ENCODE measurements at places on chromosomes 11 and 22. TPM values are rescaled to one million over a fixed set of nuclear protein-coding genes. Genes with fewer than 3 reads are reported as not detected.

GRCh38 chr11:66421492-66422205 lies 814 bp downstream of the NPAS4 start:
- DNase-seq = peak; percentile 99

DNA sequence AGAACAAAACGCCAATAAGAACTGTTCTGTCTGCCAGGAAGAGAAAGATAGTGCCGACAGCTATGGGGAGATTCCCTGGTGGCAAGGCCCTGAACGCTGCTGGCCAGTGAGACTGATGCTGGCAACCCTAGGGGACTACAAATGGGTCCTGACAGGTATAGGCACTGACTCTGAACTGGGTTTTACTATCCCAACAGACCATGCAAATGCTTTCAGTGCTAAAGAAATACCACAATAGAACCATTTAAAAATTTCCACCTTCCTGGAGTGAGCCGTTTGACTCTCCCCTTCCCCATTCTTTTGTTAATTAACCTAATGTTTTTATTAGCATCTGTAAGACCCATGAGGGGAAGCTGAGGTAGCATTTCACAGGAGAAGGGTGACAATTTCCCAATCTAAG lies 25.7 kb downstream of the USP28 start:
- DNase-seq = no peak

DNA sequence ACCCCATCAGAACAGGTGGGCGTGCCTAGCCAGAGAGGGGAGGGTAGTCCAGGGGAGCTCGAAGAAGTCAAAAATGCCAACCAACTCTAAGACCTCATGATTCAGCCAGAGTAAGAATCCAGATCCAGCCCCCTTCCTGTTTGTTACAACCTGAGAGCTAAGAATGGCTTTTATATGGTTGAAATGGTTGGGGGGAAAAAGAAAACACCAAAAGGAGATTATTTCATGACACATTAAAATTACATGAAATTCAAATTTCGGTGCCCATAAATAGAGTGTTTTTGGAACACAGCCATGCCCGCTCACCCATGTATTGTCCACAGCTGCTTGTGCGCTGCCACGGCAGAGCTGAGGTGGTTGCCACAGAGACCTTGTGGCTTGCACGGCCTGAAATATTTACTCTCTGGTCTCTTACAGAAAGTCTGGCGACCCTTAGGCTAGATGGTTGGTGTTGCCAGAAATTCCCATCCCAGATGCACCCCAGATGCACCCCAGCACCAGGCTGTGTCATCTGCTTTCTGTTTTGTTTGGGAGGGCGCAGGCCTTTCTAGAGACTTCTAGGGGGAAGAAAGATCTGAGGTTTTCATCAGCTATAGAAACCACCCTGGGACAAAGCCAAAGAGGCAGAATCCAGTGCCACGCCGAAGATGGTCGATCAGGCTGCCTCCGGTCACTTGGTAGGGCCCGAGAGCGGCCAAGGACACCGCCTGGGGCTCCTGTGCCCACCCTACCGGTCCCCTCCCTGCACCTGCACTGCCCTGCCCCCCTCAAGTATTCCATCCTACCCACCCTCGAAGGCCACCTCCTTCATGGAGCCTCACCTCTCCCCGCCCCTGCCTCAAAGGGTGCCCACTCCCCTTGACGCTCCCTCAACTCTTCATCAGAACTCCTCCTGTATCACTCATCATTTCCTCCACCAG lies 80.2 kb downstream of the DSCAML1 start:
- no peak for DNase-seq

GRCh38 chr11:57391111-57391510 lies 661 bp upstream of the PRG2 start:
- no peak for DNase-seq

GRCh38 chr22:36643033-36643432 lies 60.5 kb downstream of the CACNG2 start:
- DNase-seq = no peak

- DNase-seq = no peak
These were observed 11.7 kb downstream of the SEC14L3 start for GRCh38 chr22:30460147-30460546.

- DNase-seq = no peak
These were observed 43.2 kb upstream of the OVCH2 start for GRCh38 chr11:7749456-7749855.

DNA sequence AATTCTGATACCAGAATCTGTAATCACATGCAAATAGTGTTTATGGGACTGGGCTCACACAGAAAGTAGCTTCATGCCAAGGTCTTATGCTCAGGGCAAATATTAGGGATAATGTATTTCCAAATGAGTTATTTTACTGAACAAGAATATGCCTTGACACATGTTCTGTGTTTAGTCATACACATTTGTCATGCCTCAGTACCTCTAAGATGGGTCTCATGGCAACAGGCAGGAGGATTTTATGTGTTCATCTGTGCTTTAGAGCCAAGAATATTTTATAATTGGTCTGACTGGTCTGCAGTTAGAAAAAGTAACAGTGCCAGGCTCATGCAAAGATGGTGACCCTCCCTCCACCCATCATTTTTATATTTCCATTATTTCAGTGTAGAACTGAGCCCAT lies 49.1 kb downstream of the JAM3 start:
- DNase-seq = no peak

DNA sequence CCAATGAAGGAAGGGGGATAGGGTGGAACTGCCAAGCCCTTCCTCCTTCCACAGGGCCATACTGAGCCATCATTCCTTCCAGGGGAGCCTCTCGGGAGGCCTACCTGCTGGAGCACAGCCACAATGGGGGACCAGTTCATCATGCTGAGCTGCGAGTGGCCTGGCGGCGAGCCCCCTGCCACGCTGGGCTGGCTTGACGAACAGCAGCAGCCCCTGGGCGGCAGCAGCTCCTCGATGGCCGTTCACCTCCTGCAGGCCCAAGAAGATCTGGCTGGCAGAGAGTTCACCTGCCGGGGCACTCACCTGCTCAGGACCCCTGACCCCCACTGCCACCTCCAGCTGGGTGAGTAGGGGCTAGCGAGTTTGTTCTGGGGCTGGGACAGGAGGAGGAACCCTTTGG lies 5.9 kb downstream of the VSIG10L2 start:
- DNase-seq = no peak

GRCh38 chr11:94700622-94701021 lies 67.5 kb upstream of the AMOTL1 start:
- no peak for DNase-seq

GRCh38 chr11:126415128-126415527 lies 59.6 kb downstream of the ST3GAL4 start:
- DNase-seq = peak; percentile 94

- no peak for DNase-seq
These were observed 373.5 kb downstream of the GUCY1A2 start for GRCh38 chr11:106644824-106645223.

- DNase-seq = peak; percentile 68
These were observed 75.6 kb upstream of the APOA1 start for GRCh38 chr11:116913000-116913399.

DNA sequence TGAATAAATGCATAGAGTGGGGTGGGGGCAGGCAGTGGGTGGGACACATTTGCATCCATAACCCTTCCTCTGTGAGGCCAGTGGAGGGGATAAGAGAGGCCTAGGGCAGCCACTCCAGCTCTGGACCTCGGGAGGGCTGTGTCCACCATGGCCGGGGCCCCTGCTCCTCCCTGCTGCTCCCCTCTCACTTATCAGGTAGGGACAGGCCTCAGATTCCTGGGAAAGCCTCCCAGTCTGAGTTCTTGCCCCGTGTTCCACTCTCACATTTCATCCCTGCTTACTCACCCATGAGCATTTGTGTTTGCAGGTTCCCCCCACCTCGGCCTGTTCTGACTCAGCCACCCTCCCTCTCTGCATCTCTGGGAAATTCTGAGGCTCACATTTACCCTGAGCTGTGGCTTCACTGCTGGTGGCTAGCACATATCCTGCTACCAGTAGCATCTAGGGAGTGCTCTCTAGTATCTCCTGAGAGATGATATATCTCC lies 128.7 kb upstream of the TOP3B start:
- DNase-seq = peak; percentile 93

- DNase-seq = peak; percentile 62
These were observed 961 bp downstream of the SUSD2 start for GRCh38 chr22:24181996-24182899.

DNA sequence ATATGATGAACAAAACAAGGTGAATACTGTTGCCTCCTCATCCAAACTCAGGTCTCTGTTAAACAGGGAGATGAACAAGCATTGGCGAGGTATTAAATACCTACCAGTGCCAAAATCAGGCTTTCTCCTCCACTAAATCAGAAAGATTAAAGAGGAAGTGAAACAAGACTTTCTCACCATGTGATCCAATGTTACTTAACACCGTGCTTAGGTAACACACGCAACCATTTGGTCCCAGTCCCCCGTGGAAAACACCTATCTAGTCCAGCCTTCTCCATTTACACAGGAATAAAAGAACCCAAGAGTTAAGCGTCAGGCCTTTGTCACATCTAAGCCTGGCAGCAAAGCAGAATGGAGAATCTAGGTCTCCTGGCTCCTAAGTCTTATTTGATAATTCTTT lies 34.5 kb downstream of the TENM4 start:
- no peak for DNase-seq

DNA sequence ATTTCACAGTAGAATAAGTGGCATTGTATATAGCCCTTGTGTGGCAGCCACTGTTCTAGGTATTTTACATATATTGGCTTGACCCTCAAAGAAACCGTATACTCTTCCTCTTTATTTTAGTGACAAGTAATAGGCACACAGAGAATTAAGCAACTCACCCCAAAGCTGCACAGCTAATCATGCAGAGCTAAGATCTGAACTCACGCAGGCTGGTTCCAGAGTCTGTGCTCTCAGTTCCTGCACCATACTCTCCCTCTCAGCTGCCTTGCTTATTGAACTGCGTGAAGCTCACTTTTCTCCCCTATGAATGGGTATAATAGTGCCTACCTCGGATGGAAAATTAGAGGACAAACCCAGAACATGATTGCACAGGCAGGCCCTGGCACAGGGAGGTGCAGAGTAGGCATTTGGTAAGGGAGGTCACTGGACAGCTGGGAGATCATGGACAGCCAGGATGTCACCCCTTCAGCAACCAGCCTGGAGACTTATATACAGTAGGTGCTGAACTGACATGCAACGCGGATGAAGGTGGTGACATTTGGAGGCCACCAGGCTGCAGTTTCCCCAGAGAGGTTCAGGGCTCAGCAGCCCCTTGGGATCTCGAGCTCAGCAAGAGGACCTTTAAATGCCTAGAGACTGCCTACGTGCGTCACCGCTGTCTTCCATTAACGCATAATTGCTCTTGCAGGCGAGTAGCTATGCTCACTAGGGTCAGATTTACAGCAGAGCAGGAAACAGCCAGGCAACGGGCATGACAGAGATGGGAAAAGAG lies 78.4 kb upstream of the TP53I11 start:
- no peak for DNase-seq

- DNase-seq = no peak
These were observed 73.8 kb downstream of the CELSR1 start for GRCh38 chr22:46463435-46464227.

GRCh38 chr11:70091638-70092037 lies 13.5 kb downstream of the ANO1 start:
- no peak for DNase-seq

Gene P2RY6
- total RNA-seq = 0.72 TPM

Gene C11orf97
- total RNA-seq = not detected

Gene MYRF
- total RNA-seq = 0.29 TPM

Gene CSNK2A3
- total RNA-seq = 2.1 TPM

Gene OR11H1
- total RNA-seq = not detected

Gene OR5D16
- not detected for total RNA-seq

Gene RCOR2
- under 0.01 TPM for total RNA-seq

Gene CD3E
- total RNA-seq = not detected

Gene HTR3B
- not detected for total RNA-seq

Gene DAGLA
- total RNA-seq = 2.9 TPM

Gene ATP5MG
- total RNA-seq = 31.1 TPM

Gene GPHA2
- total RNA-seq = not detected
